ENCODE measurements at places on chromosomes 5 and 9.

DNA sequence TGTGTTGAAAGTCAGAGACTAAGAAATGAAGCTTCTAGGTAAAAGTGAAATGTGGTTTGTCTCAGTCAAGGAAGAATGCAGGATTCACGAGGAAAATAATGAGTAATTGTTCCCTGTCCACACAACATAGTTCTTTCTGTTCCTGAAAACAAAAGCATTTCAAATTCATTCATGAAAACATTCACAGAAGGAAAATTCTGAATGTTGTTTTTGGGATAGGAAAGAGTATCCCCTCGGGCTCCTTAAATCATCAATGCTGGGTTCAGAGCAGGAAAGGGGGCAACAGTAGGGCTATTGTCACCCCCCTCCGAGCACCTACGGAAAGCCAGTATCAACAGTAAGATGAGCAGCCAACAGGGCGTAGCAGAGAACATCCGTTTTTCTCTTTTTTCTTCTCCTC, 769.9 kb upstream of the ADAMTS16 start:
- no peak for DNase-seq

DNA sequence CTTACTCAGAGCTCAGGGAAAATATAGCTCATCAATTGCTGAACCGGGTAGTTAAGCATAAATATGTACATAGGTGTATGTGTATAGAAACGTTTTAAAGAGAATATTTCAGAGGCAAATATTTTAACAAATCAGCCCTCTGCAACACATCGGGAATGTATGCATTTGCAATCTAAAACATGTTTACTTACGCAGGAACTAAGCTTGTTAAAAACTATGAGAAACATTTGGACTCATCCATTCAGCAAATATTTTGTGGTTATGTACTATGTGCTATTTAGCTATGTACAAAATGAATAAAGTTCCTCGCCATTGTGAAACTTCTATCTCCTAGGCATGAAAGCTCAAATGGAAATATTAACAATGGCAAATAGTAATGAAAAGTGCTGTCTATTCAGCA, 469.9 kb downstream of the ARHGEF28 start:
- no peak for DNase-seq

DNA sequence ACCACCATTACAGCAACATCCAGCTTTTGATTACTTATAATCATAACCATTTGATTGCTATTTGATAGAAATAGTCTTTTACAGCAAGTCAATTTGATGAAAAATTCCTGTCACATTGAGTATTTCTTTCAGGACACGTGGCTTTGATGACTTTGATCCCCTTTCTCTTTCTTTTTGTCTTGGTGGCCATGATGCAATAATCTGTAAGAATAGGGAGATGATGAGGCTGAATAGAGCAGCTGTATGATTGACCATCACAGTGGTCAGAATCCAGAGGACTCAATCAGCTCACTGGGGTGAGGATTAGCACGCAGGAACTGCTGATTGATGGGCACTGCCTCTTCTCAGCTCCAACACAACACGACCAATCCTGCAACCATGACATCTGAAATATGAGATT, 262.7 kb downstream of the PARP8 start:
- no peak for DNase-seq

- DNase-seq, result no peak
Measured at GRCh38 chr5:136109453-136110135, 23.1 kb upstream of the SMAD5 start.

DNA sequence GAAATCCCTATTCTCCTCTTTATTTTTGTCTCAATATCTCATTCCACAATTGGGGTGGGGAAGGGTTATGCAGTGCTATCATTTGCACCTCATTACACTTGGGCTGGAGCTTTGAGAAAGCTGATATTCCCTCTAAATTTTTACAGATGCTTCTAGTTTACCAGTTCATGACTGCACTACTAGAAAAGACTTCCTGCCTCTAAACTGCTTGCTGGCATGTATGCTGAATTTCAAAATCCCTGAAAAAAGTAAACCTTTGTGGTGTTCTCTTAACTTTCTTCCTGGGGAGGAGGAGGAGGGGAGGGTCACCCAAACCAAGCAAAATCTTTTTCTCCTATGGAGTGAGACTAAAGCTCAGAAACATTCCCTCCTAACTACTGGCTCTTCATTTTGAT, 45.1 kb downstream of the BNC2 start:
- no peak for DNase-seq

DNA sequence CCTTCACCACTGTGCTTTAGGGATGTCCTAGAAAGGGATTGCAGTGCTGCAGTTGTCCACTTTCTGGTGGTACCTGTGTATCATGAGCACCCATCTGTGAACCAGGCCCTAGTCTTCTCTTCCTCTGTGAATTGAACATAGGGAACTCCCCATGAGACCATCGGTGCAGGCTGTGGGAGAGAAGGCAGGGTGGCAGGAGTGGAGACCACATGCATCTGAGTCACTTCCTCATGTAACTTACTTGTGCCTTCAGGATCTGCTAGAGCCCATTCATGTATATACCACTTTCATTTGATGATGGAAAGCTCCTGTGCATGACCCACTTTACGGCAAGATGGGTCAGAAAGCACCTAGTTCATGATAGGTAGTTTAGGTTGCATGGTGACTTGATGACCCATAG, 478.1 kb upstream of the CDH9 start:
- no peak for DNase-seq

DNA sequence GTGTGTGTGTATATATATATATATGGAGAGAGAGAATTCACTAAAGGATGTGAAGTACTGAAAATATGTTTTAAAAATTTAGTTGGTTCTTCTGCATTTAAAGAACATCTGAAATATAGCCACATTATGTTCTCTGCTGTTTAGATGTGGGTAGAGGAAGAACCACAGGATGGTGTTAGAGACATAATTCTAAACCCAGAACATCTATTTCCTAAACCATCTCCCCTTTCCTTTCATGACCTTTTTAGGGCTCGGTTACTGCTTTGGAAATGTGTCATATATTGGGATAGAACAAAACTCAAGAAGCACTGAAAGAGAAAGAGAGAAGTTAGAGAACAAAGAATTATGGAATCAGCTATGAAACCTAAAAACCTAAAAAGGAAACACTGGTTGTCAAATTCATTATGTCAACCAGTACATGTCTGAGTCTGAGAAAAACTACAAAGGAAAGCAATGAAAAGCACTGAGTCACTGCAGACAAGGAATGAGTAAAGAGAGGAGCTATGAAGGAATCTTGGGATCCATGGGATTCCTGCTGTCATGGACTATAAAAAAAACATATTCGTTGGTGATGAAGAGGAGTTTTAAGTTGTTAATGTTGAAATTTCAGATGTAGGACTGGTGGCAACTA, 28.4 kb downstream of the SLC12A2 start:
- no peak for DNase-seq

DNA sequence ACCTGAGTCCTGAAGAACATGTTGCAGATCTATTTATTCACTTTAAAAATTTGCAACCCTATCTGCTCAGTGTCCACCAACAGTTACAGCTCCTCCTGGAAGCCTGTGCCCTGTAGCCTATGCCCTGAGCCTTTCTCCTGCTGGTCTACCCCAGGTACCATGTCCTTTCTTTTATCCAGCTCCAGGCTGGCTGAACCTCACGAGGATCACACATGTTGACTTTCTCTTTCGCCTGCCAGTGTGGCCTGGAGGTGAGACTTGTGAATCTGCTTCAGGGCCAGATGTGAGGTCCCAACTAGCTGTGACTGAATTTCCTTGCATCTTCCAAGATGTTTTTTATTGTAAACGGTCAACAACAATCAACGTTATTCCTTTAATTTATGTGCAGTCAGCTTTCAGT, 70.7 kb downstream of the GDNF start:
- DNase-seq, result no peak

DNA sequence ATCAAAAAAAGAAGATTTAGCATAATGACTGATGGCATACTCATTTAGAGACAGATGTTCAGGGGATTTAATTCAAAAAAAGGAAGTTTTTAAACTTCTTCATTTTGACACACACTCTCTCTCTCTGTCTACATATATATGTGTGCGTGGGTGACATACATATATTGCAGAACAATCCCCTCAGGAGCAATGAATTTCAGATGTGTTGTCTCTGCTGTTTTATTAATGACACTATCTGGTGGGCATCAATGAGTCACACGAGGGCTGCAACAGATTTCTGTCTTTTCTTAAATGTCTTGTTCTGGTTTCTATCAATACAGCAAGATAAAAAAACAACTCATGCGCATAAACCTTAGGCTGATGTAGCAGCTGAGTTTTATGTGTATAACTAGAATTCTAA, 123.5 kb upstream of the SLCO6A1 start:
- DNase-seq, result no peak

GRCh38 chr9:125538092-125538473, 168.9 kb downstream of the MAPKAP1 start:
- DNase-seq, result peak; percentile 82

DNA sequence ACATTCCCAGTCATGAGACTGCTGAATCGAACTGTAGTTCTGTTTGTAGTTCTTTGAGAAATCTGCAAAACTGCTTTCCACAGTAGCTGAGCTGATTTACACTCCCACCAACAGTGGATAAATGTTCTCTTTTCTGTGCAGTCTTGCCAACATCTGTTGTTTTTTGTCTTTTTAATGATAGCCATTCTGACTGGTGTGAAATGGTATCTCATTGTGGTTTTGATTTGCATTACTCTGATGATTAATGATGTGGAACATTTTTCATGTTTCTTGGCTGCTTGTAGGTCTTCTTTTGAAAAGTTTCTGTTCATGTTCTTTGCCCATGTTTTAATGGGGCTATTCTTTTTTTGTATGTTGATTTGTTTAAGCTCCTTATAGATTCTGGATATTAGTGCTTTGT, 187.3 kb upstream of the TLE4 start:
- DNase-seq, result no peak
